Upper lobe of left lung (tissue), 6 donors: ENCODE measurements at places on chromosomes 7 and 10.

DNA sequence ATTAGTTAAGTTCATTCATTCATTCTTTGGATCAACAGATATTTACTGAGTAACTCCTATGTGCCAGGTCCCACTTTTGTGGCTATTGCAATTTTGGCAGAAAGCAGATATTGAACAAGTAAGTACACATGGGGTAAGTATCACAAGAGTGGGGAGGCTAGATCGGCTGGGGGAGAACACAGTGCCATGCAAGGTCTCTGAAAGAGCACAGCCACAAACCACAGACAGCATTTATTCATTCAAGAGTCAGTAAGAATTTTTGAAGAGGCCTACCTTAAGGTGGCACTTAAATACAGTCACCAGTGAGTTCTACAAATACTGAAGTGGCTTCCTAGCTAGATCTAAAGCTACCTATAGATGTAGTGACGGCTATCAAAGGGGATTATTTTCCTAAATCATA is 304.2 kb downstream of the RNLS start:
- DNase-seq = no peak

GRCh38 chr10:27068217-27068891 is 31.9 kb downstream of the ANKRD26 start:
- DNase-seq = no peak

- DNase-seq = no peak
These were observed 582.1 kb upstream of the DPP6 start for GRCh38 chr7:153470004-153470671.

GRCh38 chr10:79090134-79090803 is 21.5 kb downstream of the ZMIZ1 start:
- DNase-seq = no peak

- DNase-seq = no peak
These were observed 86.0 kb downstream of the HIP1 start for GRCh38 chr7:75652788-75653187.
